ENCODE measurements at places on chromosomes 7 and 10. TPM values are rescaled to one million over a fixed set of nuclear protein-coding genes. Genes with fewer than 3 reads are reported as not detected.

- no peaks in the 10 kb centered on the region for H3K36me3 ChIP-seq
- peak; percentile 33 for DNase-seq
- no peaks in the 10 kb centered on the region for H3K27me3 ChIP-seq
- H3K27ac ChIP-seq, result no peak overlapping the region
- no peak overlapping the region for H3K4me3 ChIP-seq
- peaks cover 7% of the 10 kb centered on the region for H3K4me1 ChIP-seq
These were observed 178.6 kb downstream of the EMX2 start for GRCh38 chr10:117720931-117721835.

Gene NEURL1
- total RNA-seq, result 19.8 TPM

- no peaks in the 10 kb centered on the region for H3K36me3 ChIP-seq
- no peak for DNase-seq
- no peak overlapping the region for H3K4me3 ChIP-seq
- H3K4me1 ChIP-seq, result no peaks in the 10 kb centered on the region
- no peak overlapping the region for H3K27ac ChIP-seq
These were observed 47.9 kb downstream of the MTERF1 start for GRCh38 chr7:91832493-91833045.

DNA sequence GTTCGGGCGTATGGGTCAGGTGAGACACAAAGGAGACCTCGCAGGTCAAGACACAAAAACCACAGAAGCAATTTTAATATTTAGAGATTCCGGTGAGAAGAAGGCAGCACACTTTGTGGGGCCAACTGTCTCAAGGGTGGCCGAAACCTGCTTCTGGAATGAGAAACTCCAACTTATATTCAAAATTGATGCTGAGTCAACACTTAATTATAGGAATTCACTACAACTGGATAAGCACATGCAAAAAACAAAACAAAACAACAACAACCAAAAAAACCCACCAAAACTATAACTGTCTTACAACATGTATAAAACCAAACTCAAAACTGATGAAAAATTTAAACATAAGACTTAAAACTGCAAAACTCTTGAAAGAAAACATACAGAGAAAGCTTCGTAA lies 593.3 kb downstream of the POM121L12 start:
- no peaks in the 10 kb centered on the region for H3K36me3 ChIP-seq
- no peaks in the 10 kb centered on the region for H3K4me1 ChIP-seq
- no peak for DNase-seq
- no peak overlapping the region for H3K4me3 ChIP-seq
- no peak overlapping the region for H3K27ac ChIP-seq
- H3K27me3 ChIP-seq, result no peaks in the 10 kb centered on the region

DNA sequence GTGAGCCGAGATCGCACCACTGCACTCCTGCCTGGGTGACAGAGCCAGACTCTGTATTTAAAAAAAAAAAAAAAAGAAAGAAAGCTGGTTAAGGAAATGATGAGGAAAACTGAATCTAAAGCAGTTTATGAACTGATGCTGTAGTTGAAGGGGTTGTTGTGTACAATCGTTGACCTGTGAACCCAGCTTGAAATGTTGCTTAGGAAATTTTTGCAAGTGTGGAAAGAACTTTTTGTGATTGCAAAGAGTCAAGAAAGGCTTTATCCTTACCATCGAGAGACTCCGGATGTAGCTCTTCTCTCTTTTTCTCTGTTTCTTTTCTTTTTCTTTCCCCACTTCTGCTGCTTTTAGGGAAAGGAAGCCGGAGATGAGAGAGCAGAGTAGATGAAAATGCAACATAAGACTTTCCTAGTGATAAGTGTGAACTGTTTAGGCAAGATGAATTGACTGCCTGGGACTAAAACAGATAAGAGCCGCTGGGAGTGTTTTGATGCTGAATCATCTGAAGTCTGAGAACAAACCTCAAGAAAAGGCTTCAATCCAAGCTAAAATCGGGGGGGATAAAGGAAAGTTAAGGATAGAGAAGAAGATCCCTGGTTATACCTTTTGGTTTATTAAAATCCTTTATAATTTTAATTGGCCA lies 69.0 kb downstream of the TAF3 start:
- H3K4me3 ChIP-seq, result no peak overlapping the region
- H3K27me3 ChIP-seq, result no peaks in the 10 kb centered on the region
- no peak for DNase-seq

DNA sequence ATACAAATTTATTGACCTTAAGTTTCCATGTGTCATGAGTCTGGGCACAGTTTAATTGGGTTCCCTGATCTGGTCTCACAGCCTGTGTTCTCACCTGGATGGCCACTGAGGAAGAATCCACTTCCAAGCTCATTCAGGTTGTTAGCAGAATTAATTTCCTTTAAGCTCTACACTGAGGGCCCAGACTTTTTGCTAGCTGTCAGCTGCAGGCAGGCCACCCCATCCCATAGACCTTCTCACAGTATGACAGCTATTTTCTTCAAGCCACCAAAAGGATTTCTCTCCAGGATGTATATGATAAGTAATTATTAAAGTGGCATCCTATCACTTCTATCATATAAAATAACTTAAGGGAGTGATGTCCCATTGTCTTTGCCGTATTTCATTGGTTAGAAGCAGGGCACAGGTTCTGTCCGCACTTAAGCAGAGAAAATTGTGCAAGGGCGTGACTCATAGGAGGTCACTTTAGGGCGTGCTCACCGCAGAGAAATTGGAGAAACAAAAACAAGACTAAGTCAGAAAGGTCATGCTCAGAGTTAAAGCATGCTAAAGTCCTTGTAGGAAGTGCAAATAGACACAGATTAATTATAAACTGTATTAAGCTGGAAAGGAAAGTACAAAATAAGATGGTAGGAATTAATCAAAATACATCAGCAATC lies 109.9 kb downstream of the AHR start:
- peak; percentile 16 for DNase-seq
- no peak overlapping the region for H3K27ac ChIP-seq
- H3K27me3 ChIP-seq, result no peaks in the 10 kb centered on the region
- no peaks in the 10 kb centered on the region for H3K36me3 ChIP-seq
- H3K4me1 ChIP-seq, result no peaks in the 10 kb centered on the region

DNA sequence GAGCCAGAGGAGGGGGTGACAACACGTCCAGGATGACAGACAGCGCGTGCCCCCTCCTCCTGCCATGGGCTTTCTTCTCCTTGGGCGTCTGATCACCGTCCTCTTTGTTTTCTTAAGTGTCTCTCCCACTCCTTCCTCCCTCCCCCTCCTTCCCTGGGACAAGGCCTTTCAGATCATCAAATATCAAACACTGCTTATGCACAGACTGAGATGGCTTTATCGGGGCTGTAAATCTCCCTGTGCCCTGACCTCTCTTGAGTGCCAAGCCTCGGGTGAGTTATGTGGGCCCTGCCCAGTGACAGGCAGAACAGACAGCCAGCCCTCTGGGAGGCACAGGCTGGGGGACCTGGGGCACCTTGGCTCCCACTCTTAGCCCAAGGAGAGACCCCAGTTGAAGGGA lies 116.4 kb downstream of the C10orf105 start:
- no peak overlapping the region for H3K4me3 ChIP-seq
- no peak overlapping the region for H3K27ac ChIP-seq
- no peak for DNase-seq

DNA sequence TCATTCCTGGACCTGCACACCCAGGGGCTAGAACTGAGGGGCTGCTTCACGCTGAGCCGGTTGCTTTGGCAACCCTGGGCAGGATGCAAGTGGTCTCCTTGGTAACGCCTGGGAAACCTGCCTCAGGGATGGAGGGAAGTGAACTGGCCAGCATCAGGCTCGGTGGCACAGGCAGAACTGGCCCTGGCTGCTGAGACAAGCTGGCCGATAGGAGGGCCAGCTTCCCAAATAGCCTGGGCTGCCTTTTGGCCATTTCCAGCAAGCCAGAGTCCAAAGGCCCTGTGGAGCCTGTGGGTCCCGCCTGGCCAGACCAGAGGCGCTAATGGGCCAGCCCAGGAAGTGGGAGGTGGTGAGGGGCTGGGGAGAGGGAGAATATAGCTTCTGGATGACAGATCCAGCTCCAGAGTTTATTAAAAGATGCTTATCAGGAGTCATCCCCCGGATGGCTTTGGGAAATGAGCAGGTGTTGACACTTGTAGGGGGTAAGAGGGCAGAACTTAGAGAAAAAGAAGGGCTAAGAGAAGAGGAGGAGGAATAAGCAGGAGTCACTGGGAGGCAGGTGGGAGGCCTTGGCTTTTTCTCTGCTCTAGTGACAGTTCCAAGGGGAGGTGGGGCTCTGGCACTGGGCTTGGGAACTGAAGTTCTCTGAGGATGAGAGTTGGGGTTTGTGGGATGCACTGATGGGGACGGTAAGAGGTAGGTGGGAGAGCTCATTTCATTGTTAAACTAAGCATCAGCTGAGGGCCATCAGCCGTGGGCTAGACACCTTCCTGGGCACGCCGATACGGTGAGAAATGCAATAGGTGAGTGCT lies 9.6 kb downstream of the NEURL1 start:
- peaks cover 2% of the 10 kb centered on the region for H3K27me3 ChIP-seq
- no peak for DNase-seq
- peaks cover 9% of the 10 kb centered on the region for H3K4me1 ChIP-seq
- H3K4me3 ChIP-seq, result no peak overlapping the region
- H3K36me3 ChIP-seq, result no peaks in the 10 kb centered on the region

DNA sequence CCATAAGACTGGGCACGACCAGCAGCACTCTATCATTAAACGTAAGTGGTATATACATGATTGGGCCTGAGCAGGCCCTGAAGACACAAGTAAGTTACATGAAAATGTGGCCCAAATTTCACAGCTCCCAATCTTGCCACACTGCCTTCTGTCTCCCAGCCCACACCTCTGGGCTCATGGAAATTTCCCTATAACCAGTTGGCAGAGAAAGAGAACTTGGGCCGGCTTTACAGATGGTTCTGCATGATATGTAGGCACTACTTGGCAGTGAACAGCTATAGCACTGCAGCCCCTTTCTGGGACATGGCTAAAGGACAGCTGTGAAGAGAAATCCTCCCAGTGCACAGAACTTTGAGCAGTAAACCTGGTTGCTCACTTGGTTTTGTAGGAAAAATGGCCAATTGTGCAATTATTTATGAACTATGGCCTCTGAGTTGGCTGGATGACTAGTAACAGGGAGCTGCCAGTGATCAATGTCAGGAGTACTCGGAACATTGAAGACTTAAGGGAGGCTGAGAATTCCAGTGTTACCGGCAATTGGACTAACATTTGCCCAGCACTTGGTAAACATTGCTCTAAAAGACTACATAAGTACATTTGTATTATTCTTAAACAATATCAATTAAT lies 1006.6 kb upstream of the LRRN3 start:
- no peak overlapping the region for H3K4me3 ChIP-seq
- peak; percentile 1 for DNase-seq
- no peak overlapping the region for H3K27ac ChIP-seq
- no peaks in the 10 kb centered on the region for H3K4me1 ChIP-seq

Gene PNLIPRP2
- total RNA-seq, result 0.49 TPM

Gene LEP
- total RNA-seq, result not detected

Gene HPSE2
- total RNA-seq, result 0.04 TPM

DNA sequence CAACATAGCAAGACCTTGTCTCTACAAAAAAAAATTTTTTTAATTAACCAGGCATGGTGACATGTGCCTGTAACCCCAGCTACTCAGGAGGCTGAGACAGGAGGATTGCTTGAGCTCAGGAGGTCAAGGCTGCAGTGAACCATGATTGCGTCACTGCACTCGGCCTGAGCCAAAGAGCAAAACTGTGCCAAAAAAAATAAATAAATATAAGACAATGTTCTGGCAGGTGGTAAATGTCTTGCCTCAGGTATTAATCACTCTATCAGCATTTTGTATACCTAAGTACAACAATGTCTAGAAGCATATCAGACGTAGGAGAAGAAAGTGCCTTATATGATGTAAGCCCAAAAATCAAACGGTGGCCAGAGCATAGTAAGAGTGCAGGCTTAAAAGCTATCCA lies 427.8 kb upstream of the C7orf33 start:
- no peak for DNase-seq
- no peak overlapping the region for H3K4me3 ChIP-seq
- H3K4me1 ChIP-seq, result no peaks in the 10 kb centered on the region
- no peak overlapping the region for H3K27ac ChIP-seq
- H3K36me3 ChIP-seq, result no peaks in the 10 kb centered on the region

All from muscle of leg (tissue), 16 donors.